Uterus (tissue), 4 donors: ENCODE measurements at places on chromosomes 1 and 21.

GRCh38 chr1:78440381-78440793 is 50.4 kb upstream of the PTGFR start:
- no peak for DNase-seq

DNA sequence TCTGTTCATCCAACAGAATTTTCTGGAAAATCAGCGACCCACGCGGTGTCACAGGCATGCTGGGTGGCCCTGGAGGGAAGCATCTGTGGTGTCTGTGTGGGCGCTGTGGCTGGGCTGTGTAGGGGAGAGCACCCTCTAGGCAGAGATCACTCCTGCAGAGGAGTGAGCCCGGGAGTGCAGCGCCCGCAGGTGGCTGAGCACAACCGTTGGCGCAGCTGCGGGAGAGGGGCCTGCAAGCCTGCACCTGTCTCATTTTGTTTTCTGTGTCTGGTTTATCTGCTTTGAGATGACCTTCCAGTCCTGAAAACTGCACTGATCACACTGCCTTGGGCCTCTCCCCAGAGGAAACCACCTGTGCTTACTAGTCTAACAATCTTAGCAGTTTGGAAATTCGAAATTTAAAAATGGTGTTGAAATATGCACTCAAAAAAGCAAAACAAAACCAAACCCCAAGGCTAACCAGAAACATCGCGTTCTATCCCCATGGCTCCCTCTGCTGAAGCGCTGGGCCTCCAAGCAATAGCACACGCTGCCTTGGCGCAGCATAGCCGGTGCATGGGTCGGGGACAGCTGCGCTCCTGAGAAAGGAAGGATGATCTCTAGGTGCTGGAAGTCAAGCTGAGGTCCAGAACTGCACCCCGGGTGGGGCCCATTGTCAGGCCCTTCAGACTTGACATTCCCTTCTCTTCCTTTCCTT is 4.8 kb downstream of the FAM3B start:
- DNase-seq = no peak

- DNase-seq = no peak
Measured at GRCh38 chr1:93537924-93538323, 90.0 kb downstream of the FNBP1L start.

DNA sequence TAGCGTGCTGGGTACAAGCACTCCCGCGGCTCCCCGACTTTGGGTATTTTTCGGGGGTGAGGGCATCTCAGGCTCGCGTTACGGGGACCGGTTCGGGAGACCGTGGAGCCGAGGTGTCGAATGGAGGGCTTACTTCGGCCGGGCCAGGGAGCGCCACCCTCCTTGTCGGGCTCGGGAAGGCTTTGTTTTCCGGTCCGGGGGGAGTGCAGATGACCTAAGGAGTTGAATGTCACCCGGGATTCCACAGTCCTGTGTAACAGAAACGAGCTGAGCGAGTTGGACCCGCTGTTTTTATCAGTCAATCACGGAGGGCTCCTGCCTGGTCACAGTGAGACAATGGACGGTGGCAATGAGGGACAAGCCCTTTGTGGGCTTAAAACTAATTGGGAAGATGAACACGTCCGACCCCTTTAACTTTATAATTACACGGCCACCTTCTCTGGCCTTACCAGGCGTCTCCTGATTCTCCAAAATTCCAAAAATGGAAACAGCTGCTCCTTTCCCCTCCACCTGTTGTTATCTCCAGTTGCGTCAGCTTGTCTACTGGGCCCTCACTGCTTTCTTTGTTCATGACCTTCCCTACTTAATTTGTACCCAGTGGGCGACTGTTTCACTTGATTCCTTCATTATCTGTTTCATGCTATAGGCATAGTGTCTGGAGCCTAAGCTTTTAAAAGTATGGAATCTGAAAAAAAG is 929 bp upstream of the TRIM45 start:
- no peak for DNase-seq

DNA sequence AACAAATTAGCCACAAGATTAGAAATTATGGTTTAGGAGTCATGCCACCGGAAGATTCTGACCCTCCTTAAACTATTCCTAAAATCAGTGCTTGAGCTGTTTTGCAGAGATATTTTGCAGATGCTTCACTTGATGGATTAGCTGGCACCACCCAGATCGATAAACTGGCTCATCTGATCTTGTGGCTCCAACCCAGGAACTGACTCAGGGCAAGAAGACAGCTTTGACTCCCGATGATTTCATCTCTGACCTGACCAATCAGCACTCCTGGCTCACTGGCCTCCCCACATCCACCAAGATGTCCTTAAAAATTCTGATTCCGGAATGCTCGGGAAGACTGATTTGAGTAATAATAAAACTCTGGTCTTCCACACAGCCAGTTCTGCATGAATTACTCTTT is 221.6 kb downstream of the RHOU start:
- no peak for DNase-seq

GRCh38 chr1:26357121-26357602 is 3.2 kb upstream of the CRYBG2 start:
- DNase-seq = no peak

GRCh38 chr1:41277371-41277975 is 35.4 kb upstream of the SCMH1 start:
- no peak for DNase-seq

DNA sequence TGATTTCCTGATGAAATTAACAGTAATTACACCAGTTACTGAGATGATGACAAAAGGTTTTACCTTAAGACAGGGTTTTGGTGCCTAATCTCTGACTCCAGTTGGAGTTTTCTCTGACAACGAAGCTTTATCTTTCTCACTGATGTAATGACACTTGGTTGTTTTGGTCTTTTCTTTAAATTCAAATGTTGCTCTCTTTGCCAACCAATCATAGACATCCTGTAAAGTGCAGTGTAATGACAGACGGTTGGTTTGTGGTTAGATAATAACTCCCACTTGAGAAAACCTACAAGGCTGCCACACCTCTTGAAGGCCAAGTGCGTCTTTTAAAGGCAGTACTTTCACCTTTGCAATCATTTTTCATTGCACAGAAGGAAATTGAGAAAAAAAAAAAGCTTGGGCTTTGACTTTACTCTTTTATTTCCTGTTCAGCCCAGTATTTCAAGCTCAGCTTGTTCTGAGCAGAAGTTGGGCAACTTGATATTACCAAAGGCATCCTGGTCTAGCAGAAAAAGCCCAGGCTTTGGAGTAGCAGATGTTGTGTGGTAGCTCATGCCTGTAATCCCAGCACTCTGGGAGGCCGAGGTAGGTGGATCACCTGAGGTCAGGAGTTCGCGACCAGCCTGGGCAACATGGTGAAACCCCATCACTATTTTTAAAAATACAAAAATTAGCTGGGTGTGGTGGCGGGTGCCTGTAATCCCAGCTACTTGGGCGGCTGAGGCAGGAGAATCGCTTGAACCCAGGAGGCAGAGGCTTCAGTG is 14.9 kb downstream of the PDIK1L start:
- DNase-seq = no peak

GRCh38 chr1:210248341-210248740 is 15.7 kb downstream of the SERTAD4 start:
- DNase-seq = no peak

DNA sequence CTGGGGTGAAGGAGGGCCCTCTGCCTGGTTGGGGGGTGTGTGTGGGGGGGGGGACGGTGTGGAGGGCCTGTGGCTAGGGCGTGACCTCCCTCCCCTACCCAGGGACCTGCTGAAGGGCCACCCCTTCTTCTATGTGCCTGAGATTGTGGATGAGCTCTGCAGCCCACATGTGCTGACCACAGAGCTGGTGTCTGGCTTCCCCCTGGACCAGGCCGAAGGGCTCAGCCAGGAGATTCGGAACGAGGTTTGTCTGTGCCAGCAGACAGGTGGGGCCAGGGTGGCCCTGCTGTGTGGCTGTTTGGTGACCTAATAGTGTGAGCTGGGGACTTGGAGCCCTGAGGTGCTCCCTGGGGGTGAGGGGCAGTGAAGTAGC is 43.9 kb downstream of the COQ8A start:
- no peak for DNase-seq

GRCh38 chr1:153941826-153942725 is 4.4 kb downstream of the DENND4B start:
- no peak for DNase-seq

DNA sequence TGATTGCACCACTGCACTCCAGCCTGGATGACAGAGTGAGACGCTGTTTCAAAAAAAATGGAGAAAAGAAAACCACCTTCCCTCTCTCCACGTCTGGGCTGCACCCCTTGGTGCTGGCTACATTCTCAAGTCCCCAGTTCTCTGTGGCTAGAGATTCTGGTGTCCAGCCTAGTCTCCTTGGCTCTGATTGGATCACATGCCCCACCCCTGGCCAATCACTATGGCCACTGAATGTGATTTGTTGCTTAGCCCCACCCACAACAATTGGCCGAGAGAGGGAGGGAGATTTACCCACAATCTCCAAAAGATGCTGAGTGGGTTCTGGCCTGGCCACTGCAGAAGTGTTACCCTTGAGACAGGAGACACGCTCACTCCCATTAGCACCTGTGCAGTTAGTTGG is 39.4 kb downstream of the FHAD1 start:
- no peak for DNase-seq

- no peak for DNase-seq
Measured at GRCh38 chr1:201381130-201381529, 3.6 kb upstream of the TNNT2 start.

DNA sequence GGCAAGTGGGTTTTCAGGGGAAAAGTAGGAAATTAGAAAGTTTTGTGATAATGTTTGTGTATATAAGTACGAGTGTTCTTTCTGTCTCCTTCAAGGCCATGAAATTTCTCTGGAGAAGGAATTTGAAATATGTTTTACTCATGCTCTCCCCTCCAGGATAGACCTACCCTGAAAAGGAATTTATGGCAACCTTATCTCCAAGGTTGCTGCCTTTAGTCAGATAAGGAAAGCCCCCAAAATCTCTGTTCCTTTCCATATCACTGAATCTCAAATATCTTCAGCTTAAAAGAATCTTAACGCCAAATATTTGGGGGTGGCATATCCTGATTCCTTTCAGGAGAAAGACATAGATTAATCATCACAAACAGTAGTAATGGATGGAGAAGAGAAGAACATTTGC is 499 bp upstream of the C4BPB start:
- DNase-seq = no peak

DNA sequence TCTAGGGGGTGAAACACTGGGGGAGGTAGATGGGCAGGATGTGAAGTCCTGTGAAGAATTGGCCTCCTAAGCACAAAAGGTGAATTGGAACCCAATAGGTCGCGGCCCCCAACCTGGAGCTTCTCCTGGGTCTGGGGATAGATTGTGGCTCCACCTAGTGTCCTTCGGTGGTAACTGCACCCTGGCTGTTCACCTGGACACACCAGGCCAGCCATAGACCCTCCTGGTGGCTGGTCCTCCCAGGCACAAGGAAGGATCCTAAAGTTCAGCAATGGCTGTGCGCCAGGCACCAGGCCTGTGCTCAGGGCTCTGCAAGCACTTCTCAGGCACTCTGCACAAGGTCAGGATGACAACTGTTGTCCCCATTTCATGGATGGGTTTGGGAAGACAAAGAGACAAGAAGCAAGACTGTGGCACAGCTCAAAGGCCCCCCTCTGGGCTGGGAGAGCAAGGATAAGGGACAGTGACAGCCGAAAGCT is 13.5 kb downstream of the ESPN start:
- DNase-seq = peak; percentile 54

GRCh38 chr1:177145106-177146070 is 19.1 kb downstream of the ASTN1 start:
- DNase-seq = no peak

DNA sequence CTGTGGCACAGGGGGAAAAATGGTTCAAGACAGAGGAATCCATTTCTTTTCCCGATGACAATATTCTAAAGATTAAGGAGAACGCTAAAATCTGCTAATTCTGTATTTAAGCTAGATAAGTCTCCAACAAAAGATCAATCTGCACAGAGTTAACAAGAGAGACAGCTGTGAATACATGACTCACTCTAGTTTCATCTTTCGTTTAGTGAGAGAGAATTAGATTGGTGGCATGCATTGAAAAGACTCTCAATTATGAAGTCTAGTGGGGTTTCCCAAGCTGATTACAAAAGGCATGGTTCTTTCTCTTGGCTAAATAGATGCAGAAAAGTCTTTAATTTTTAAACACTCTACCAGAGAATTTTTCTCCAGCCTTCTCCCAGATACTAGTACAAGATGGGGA is 34.4 kb downstream of the CAPN9 start:
- no peak for DNase-seq

- DNase-seq = no peak
Measured at GRCh38 chr21:36709030-36709867, 10.3 kb downstream of the SIM2 start.

GRCh38 chr21:46622226-46622625 is 13.2 kb upstream of the PRMT2 start:
- no peak for DNase-seq

DNA sequence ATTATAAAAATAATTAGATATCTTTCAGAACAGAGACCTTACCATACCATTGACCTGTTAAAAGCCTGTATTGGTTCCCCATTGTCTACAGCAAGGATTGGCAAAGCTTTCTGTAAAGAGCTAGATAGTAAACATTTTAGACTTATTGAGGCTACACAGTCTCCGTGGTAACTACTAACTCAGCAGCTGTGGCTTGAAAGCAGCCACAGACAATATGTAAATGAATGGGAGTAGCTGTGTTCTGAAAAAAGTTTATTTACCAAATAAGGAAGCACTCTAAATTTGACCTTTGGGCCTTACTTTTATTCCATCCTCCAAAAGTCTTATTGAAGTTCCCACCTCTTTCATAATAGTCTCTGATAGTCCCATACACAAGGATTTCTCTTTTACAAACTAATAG is 39.7 kb downstream of the NUP210L start:
- DNase-seq = no peak
